ENCODE measurements at places on chromosomes 16 and 17. TPM values are rescaled to one million over a fixed set of nuclear protein-coding genes. Genes with fewer than 3 reads are reported as not detected.

- DNase-seq: no peak
- peaks cover 20% of the 10 kb centered on the region for H3K36me3 ChIP-seq
- no peak overlapping the region for H3K4me3 ChIP-seq
- H3K27me3 ChIP-seq: no peaks in the 10 kb centered on the region
These were observed 185.1 kb downstream of the RPTOR start for GRCh38 chr17:80729761-80730160.

DNA sequence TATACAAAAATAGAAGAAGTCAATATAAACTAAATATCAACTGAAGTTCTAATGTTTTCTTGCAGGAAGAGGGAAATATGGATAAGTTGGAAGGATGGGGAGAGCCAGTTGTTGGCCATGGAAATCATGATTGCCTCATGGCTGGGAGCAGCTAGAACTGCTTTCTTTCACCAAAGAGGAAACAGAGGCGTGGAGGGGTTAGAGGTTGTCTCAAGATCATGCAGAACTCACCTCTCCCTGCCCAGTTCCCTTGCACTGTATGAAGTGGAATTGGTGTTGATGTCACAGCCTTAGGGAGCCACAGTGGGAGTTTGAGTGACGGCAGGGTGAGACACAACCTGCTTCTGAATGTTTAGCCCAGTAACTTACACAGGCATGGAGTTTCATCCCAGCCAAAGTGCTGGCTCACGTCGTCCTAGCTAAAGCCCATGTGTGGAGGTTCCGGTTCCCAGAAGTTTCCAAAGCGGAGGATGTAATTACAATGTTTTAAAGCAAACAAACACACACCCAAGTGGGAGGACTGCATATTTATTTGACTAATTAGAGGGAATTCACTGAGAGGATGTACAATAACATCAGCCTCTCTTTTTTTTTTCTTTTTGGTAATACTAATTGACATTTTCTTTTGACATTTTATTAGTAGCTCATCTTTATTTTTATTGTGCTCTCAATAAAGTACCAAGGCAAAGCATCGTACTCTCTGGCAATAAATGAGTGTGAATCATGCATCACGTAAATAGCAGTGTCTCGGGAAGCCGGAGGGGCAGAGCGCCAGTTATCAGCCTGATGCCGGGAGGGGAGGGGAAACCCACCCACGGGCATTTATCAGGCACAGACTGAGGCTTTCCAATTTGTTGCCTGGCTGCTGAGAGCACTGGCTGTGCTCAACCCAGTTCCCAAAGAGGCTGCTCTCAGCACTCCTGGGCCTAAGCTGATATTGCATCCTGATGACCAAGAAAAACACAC is 118.7 kb upstream of the CDH5 start:
- no peak for DNase-seq
- no peaks in the 10 kb centered on the region for H3K27me3 ChIP-seq
- H3K27ac ChIP-seq: peak overlapping the region; percentile 31
- no peaks in the 10 kb centered on the region for H3K36me3 ChIP-seq

DNA sequence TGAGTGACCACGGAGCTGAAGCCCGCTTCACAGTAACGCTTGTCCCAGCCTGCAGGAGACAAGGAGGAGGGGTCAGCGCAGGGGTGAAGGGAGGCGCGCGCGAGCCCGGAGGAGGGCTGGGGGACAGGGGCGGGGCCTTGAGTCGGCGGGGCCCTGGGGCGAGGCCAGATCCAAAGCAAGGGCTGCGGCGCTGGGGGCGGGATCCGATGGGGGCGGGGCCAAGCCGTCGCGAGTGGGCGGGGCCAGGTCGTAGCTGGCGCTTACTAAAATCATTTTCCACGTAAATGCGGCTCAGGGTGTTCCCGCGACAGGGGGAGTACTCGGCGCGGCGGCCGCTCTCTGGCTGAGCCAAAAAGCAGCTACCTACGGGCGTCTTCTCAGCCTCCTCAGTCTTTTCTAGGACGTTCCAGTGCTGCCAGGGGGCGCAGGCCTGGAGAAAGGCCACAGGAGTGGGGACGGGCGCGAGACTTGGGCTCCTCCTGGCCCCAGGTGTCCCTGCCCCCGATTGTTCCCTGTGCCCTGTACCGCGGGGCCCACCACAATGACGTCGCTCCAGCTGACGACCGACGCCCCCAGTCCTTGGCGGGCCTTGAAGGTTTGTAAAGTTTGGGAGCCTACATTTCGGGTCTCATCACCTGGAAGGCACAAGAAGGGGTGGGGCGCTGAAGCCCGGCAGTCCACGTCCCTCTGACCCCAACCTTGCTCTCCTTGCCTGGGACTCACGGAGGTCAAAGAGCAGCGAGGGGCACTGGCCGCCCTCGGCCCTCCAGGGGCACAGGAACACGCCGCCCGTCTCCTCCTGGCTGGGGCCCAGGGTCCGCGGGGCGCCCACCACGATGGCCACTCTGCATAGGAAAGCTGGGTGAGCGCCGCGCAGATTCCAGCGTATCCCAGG is 3.9 kb downstream of the ITGA2B start:
- peak overlapping the region; percentile 44 for H3K27ac ChIP-seq
- peak; percentile 96 for DNase-seq
- peaks cover 27% of the 10 kb centered on the region for H3K27me3 ChIP-seq
- H3K4me3 ChIP-seq: peak overlapping the region; percentile 60

- no peaks in the 10 kb centered on the region for H3K4me1 ChIP-seq
- no peak for DNase-seq
- no peaks in the 10 kb centered on the region for H3K36me3 ChIP-seq
- H3K27me3 ChIP-seq: no peaks in the 10 kb centered on the region
- H3K4me3 ChIP-seq: no peak overlapping the region
These were observed 39.4 kb upstream of the B4GALNT2 start for GRCh38 chr17:49093131-49093530.

- no peak overlapping the region for H3K4me3 ChIP-seq
- H3K27me3 ChIP-seq: no peaks in the 10 kb centered on the region
- H3K27ac ChIP-seq: no peak overlapping the region
- no peaks in the 10 kb centered on the region for H3K36me3 ChIP-seq
- peaks cover 57% of the 10 kb centered on the region for H3K4me1 ChIP-seq
These were observed 8.6 kb downstream of the USP32 start for GRCh38 chr17:60383379-60383778.

SYCE1L gene
- not detected for total RNA-seq

SYT17 gene
- 6.2 TPM for total RNA-seq

DNA sequence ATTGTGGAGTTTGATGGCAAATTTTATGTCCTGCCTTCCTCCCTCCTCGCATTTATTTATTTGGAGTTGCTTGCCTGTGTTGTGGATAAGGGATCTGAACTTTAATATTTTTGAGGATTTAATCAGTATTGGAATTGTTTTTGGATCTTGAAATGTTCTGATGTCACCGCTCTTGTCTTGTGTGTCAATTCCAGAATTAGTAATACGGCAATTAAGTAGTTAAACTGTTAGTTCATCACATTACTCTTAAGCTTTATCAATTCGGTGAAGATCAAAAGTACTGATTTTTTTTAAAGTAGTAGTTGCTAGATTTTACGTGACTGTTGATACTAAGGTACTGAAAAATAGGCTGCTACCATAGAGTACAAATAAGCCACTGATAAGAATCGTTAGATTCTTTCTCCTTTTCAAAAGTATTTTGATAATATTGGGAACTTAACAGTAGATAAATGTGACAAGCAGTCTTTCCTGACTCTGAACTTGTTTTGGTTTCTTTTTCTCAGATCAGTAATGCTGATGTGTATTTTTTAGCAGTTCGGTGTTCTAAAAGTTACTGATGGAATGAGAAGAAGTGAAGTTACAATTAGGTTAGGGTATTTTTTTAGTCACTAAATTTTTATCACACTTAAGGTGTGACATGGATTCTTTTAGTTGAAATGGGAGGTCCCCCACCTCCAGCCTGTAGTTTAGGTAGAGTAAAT is 2.0 kb downstream of the RBBP6 start:
- H3K27ac ChIP-seq: peak overlapping the region; percentile 100
- no peaks in the 10 kb centered on the region for H3K27me3 ChIP-seq
- peak overlapping the region; percentile 91 for H3K4me3 ChIP-seq
- H3K36me3 ChIP-seq: peaks cover 5% of the 10 kb centered on the region
- peaks cover 53% of the 10 kb centered on the region for H3K4me1 ChIP-seq

C16orf89 gene
- 2.0 TPM for total RNA-seq
